ENCODE measurements at places on chromosomes 12 and 14.

- no peak for DNase-seq
These were observed 116.6 kb downstream of the CALM1 start for GRCh38 chr14:90513161-90514014.

GRCh38 chr12:57162553-57163125 lies 15.2 kb upstream of the LRP1-AS start:
- no peak for DNase-seq

GRCh38 chr12:59055204-59055860 lies 135.0 kb upstream of the LRIG3 start:
- peak; percentile 62 for DNase-seq

DNA sequence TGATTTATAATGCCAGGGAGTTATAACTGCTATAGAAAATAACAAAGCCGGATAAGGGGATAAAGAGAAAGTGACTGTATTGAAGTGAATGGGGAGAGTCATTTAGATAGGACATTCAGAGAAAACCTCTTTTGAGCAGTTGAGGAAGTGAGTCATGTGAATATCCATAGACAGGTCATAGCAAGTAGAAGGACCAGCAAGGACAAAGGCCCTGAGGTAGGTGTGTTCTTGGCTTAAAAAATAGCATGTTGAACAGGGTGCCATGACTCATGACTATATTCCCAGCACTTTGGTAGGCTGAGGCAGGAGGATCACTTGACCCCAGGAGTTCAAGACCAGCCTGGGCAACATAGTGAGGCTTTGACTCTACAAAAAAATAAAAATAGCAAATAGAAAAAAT lies 51.5 kb upstream of the RAP1B start:
- DNase-seq = no peak

DNA sequence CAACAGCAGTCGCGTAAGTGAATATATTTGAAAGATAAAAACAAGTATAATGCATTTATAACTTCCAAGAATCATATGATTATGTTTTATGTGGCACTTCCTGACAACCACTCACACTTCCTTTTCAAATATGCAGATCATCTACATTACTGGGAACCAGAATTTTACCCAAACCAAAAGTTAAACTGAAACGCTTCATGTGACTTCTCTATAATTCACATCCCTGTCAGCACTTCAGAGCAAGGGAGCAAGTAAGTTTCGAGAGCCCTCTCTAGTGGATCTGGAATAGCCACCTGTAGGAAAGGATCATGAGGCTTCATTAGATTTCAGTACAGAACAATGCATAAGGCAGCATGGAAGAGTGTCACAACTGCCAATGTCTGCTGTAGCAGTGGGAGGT lies 13.7 kb upstream of the ALX1 start:
- DNase-seq = no peak

- DNase-seq = no peak
These were observed 70.1 kb upstream of the CRY1 start for GRCh38 chr12:107163413-107163812.

GRCh38 chr14:34038358-34039057 lies 87.6 kb upstream of the EGLN3 start:
- no peak for DNase-seq

- no peak for DNase-seq
These were observed 618.8 kb downstream of the RPS29 start for GRCh38 chr14:48967419-48967818.

DNA sequence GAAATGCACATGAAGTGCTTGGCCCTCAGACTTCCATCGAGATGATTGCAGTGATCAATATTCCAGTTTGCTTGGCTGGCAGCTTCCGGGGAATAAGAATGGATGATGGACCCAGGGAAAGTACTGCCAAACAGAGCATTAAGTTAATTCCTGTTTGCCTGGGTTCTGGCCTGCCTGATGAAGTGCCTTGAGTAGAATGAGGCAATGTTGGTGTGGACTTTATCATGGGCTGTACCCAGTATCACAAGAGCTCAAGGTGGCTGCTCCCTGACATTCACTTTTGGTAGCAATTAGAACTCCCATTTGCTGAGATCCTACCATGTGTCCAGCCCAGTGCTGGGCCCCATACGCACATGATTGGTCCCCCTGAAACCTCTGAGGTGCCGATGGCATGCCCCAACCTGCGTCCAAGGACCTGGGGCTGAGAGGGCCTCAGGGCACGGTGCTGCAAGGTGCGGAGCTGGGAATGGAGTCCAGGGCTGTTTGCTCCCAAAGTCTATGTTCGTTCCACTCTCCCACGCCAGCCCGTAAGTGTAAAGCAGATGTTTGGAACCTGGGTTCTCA lies 80.7 kb downstream of the SLC25A47 start:
- DNase-seq = no peak

- no peak for DNase-seq
These were observed 652 bp downstream of the RFLNA start for GRCh38 chr12:124295431-124296058.

- DNase-seq = no peak
These were observed 80.4 kb downstream of the EML1 start for GRCh38 chr14:99873653-99874052.

- no peak for DNase-seq
These were observed 352.5 kb upstream of the CCDC196 start for GRCh38 chr14:66133666-66134065.

DNA sequence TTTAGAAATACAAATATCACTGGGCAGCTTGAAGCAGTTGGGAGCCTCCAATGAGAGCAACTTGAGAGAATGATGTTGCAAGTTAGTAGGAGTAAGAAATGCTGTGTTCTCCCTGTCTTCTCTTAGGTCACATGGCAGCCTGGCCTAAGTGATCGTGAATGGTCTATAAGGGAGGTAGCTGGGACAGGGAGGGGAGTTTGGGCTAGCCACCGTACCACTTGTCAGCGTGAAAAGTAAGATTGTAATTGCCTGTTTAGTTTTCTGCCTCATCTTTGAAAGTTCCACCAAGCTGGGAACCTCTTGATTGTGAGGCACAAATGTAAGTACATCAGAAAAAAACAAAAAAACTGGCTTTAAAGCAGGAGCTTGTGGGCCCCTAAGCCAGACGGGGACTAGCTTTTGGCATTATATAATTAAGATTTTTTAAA lies 36.4 kb downstream of the MDM2 start:
- no peak for DNase-seq

DNA sequence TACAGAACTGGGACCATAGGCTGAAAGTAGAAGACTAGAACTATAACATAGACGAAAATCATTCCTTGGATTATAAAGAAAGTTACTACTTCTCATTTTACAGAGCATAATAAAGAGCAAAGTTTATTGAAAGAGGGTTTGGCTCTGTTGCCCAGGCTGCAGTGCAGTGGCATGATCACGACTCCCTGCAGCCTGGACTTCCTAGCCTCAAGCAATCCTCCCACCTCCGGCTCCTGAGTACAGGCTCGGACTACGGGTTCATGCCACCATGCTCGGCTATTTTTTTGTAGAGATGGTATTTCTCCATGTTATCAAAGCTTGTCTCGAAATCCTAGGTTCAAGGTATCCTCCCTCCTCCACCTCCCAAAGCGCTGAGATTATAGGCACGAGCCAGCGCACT lies 190.1 kb upstream of the FOXG1 start:
- no peak for DNase-seq

- peak; percentile 77 for DNase-seq
These were observed 20.0 kb upstream of the PCNX1 start for GRCh38 chr14:70887207-70887681.

DNA sequence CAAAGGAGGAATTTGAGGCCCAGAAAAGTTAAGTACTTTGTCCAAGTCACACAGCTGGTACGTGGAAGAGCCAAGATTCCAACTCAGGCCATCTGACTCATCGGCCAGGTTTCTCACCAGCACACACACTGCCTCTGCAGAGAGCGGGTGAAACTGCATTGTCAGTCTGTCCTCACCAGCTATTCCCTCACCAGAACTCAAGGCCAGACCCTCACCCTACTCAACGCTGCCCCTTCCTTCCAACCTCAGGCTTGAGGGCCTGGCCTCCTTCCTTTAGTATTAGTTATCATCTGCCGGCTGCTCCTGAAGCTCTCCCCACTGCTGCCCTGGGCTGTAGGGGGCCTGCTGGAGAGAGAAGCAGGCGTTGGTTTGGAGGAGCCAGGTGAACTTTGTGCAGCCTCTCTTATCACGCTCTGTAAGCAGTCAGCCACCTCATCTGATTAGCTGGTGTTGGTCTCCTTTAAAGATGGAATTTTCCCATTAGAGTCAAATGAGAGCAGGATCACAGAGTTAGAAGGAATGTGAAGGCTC lies 16.6 kb upstream of the PLEK2 start:
- DNase-seq = peak; percentile 80

GRCh38 chr14:76687611-76688382 lies 73.5 kb upstream of the VASH1 start:
- DNase-seq = no peak

DNA sequence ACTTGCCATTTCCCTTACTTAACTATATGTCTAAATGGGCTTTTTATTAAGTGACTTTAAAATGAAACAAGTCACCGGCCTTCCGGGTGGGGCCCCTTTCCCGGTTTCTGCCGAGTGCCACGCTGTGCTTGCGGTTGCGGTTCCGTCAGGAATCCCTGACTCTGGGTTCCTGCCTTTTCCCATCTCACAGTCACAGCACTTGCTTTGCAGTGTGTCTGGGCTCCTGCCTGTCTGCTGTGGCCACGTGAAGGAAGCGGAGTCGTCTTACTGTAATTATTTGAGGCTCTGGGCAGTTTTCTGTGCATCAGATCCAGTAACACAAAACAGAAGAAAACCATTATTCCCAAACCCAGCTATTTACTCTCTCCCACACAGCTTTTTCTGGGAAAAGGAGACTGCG lies 44.0 kb upstream of the FRMD6 start:
- DNase-seq = peak; percentile 98

DNA sequence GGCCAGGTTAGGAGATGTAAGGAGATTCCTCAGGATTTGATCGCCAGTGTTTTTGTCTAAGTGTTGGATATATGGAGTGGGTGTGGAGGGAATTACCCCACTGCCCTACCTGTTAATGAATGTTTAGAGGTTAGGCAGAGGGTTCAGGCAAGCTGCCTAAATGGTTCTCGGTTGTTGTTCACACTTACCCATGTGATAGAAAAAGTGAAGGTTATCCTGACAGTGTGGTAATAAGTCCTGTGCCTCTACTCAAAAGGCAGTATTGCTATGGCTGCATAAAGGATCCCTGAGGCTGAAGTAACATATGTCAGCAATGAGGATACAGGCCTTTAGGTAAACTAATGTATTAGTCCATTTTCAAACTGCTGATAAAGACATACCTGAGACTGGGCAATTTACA lies 112.0 kb downstream of the GPHN start:
- DNase-seq = no peak

DNA sequence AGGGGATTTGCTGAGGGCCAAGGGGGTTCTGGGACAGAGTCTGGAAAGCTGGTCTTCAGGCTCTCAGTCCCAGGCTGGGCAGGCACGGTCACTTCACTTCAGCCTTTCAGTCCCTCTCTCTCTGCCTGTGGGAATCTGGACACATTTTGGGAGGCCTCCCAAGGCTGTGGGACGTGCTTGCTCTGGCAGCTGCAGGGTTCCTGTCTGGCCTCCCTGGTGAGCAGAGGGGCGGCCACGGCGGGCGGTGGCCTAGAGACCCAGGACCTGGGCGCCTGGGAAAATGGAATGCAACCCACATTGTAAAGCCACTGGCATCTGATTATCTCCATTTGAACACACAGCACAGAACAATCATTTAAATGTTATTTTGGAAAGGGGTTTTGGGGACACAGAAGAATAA lies 10.1 kb upstream of the ALDH2 start:
- DNase-seq = no peak

DNA sequence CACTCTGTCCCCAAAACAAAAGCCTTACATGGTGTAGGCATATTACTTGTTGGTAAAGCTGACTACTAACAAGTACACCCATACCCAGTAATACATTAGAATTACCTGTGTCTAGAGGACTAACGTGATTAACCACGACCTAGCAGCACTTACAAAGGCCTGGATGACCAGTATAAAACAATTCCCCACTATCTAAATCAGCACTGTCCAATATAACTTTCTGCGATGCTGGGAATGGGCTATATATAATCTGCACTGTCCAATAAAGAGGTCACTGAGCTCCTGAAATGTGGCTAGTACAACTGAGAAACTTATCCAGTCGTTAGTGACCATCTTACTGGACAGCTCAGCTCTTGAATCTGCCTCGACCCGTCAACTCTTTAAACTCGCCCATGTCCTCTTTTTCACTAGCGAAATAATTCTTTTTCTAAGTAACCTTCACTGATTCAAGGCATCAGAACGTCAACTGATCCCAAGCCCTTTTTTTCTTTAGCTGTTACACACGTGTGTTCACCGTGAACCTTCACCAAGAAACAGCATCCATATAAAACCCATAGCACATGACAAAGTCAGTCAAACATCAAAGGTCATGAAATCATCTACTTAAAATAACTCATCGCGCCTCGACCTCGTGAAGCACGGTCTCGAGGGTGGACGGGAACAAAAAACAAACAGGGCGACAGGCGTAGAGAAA lies 905 bp upstream of the CIPC start:
- peak; percentile 27 for DNase-seq

DNA sequence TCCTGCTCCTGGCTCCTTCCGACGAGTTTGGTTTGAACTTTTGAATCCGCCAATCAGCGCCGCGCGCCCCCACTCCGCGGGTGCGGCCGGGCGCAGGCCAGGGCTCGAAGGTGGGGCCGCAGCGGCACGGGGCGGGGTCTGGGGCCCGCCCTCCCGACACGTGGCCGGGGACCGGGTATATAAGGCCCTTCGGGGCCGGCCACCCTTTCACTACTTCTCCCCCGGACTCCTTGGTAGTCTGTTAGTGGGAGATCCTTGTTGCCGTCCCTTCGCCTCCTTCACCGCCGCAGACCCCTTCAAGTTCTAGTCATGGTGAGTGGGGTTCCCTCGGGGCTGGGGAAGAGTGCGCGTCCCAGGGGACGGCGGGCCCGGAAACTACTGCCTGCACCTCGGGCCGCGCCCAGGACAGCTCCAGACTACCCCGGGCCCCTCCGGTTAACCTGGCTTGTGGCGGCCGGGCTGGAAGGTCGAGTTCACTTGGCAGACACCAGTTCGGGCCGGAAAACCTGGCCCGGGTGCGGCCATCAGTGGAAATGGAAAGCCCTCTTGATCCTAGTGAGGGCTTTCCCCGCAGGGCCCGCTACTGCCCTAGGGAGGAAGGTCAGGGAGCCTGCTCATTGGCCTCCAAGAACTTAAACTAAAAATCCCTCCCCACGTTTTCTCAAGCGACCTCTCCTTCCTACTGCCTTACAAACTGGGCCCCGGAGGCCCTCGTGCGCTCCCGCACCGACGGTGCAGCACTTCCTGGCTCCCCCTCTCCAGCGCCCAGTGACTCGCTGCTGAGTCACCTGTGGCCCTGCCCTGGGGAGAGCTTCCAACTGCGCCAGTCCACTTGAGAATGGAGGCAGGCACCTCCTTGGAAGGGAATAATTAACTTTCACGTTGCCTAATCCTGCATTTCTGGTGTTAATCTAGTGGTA lies at the start of gene TUBA1C:
TUBA1C (plus strand) TSS at position 210 of the 920 bp plus-strand sequence; CDS start at position 310, 100 bp downstream.
- DNase-seq = peak; percentile 95

GRCh38 chr12:110744151-110744571 lies 1.5 kb upstream of the PPP1CC start:
- DNase-seq = peak; percentile 82

- DNase-seq = no peak
These were observed 18.0 kb downstream of the GALNT6 start for GRCh38 chr12:51373187-51373586.

- no peak for DNase-seq
These were observed 53.8 kb upstream of the DHRS4 start for GRCh38 chr14:23899788-23900187.

DNA sequence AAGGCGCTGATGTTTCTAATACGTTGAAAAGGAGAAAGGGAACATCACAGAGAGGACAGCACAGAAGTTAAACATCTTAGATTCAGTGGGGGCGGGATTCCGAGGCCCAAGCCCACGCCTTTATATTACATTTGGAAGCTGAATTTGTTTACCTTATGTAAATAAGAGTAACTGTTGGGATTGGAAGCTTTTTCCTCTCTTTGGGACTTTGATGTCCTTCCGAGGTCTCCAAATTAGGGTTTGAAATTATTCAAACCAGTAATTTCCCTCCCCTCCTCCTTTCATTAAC lies 6.4 kb downstream of the FOXA1 start:
- no peak for DNase-seq
